ENCODE measurements at places on chromosomes 1 and 21.

GRCh38 chr1:55195521-55196233 lies 19.5 kb downstream of the USP24 start:
- no peak for DNase-seq

DNA sequence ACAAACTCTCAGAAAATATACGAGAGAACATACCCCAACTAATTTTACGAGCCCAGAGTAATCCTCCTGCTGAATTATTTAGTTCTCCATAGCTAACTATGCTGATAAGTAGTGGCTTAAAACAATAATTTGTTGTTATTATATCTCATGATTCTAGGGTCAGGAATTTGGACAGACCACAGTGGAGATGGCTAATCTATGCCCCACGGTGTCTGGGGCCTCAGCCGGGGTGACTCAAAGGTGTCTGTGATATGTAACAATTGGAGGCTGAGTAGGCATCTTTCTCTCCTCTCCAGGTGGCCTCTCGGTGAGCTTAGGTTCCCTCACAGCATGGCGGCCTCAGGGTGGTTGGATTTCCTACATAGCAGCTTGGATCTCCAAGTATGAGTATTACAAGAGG lies 35.4 kb upstream of the FOXO6 start:
- DNase-seq: no peak

DNA sequence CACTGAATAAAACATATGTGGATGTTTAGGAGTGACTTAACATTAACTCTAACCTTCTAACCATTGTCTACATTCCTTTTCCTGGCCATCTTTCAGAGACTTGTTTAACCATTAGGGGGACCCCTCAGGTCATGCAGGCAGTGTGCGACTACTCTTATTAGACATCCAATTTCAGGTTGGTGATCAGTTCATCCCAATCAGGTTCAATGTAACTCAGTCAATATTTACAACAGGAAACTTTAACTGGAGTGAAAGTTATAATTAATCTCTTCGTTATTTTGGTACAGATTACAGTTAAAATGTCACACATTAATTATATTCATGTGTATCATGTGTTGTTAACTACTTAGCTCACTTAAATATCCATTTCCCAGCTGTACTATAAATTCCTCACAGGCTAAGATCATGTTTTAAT lies 68.8 kb upstream of the RGS1 start:
- peak; percentile 19 for DNase-seq

DNA sequence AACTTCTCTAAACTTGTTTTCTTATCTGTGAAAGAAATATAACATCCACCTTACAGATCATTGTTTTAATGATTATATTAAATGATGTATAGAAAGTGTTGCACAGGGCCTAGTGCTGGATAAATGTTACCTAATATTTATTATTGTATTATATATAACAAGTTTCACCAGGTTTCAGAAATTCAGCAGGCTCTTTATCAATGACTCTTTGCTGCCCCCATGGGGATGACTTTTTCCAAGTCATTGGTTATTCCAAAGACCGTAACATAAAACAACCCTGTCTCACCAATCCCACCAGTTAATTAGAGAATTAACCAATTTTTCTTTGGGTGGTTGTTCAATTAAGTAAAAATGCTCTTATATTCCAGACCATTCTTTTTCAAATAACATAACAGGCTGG lies 7.3 kb upstream of the DEDD start:
- no peak for DNase-seq

GRCh38 chr1:42369471-42369870 lies 11.1 kb upstream of the RIMKLA start:
- DNase-seq: no peak

- DNase-seq: no peak
Observed at GRCh38 chr1:220706480-220706879, 16.3 kb downstream of the C1orf115 start.

GRCh38 chr1:81799939-81800694 lies 617 bp upstream of the ADGRL2 start:
- no peak for DNase-seq

DNA sequence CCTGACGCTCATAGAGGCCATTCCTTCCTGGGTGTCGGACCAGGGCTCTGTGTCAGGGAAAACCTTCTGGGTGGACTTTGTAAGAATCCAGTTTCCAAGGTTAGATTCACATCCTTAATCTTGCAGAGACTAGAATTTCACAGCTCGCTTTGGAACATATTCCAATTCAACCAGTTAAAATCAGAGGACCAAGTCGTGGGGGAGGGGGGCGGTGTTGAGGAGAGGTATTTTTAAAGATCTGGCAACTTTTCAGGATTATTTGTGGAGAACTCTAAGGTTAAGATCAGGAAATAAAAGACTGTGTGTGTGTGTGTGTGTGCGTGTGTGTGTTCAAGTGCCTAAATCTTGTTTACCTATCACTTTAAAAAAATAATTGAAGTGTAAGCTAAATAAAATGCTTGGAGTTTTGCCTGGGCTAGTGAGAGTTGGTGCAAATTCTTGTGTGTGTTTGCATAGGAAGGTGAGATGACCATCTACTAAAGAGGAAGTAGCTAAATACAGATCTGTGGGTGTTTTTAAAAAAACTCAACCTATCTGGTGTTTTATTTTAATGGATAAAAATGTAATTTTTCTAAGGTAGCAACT lies 21.8 kb downstream of the TENT5C start:
- DNase-seq: no peak

DNA sequence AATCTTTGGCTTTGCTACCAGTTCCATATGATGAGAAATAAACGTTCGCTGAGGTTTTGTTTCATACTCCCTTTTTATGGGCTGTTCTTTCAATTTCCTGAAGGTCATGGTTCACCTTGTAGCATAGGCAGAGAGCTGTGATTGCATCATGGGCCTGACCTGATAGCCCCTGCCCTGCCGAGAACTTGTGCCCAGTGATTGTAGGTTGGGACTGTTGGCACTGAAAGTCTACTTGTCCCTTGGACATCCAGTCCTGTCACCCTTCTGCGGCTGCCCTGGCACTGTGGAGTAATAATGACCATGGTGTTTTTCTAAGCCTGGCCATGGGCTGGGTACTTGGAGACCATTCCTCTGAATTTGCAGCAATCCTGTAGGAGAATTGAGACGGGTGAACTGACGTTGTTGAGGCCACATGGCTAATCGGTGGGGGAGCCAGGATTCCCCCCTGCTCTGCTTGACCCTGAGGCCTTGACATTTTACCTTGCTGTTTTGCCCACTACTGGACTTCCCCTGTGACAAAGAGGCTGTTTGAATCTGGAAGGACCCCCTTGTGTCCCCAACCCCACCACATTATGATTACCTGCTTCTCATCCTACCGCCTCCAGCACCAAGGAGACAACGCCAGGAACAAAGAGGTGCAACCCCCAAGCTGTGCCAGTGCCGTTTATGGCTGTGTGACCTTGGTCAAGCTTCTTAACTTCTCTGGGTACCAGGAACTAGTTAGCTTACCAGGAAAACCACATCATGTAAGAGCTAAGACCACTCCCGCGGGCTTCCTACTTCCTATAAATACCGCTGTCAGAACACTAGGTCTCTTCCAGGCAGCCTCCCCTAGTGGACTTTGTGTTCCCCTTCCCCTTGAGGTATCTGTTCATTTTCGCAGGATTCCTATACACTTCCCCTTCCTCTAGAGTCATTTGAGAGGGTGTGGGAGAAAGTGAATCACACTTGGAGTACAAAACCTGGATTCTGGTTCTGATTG lies 23.4 kb downstream of the SESN2 start:
- DNase-seq: no peak

- no peak for DNase-seq
Observed at GRCh38 chr1:182671750-182672486, 12.5 kb downstream of the RGS8 start.

- no peak for DNase-seq
Observed at GRCh38 chr1:210815641-210816550, 318.1 kb downstream of the KCNH1 start.

- no peak for DNase-seq
Observed at GRCh38 chr1:1100296-1100695, 15.6 kb downstream of the C1orf159 start.

DNA sequence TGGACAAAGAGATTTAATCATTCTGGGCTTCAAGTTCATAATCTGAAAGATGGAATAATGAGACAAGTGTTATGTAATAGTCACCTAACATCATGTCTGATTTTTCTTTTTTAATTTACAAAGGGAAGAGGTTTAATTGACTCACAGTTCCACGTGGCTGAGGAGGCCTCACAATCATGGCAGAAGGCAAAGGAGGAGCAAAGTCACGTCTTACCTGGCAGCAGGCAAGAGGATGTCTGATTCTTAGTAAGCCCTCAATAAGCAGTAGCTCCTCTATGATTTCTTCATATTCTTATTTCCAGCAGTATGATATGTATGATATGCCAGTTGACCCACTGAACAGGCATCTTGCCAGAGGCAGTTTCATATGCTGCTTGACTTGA lies 152.7 kb downstream of the S1PR1 start:
- DNase-seq: no peak

GRCh38 chr1:179516976-179517705 lies 58.6 kb downstream of the NPHS2 start:
- DNase-seq: no peak

GRCh38 chr1:218461351-218461750 lies 116.2 kb downstream of the TGFB2 start:
- DNase-seq: no peak

All from GM12892 (cell line).